ENCODE measurements at places on chromosomes 1 and 21.

- DNase-seq = no peak
Observed at GRCh38 chr1:38803647-38804046, 55.9 kb downstream of the RRAGC start.

DNA sequence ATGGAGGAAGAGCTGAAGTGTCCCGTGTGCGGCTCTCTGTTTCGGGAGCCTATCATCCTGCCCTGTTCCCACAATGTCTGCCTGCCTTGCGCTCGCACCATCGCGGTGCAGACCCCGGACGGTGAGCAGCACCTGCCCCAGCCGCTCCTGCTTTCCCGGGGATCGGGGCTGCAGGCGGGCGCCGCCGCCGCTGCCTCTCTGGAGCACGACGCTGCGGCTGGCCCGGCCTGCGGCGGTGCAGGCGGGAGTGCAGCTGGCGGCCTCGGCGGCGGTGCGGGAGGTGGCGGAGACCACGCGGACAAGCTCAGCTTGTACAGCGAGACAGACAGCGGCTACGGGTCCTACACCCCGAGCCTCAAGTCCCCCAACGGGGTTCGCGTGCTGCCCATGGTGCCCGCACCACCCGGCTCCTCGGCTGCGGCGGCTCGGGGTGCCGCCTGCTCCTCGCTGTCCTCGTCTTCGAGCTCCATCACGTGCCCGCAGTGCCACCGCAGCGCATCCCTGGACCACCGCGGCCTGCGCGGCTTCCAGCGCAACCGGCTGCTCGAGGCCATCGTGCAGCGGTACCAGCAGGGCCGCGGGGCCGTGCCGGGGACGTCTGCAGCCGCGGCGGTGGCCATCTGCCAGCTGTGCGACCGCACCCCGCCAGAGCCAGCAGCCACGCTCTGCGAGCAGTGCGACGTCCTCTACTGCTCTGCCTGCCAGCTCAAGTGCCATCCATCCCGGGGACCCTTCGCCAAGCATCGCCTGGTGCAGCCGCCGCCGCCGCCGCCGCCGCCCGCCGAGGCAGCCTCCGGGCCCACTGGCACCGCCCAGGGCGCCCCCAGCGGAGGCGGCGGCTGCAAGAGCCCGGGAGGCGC lies 1.3 kb downstream of the TRIM67 start:
- DNase-seq = no peak

- no peak for DNase-seq
Observed at GRCh38 chr21:44259082-44259705, 2.5 kb downstream of the DNMT3L start.

GRCh38 chr1:43659212-43660166 lies 9.5 kb downstream of the KDM4A start:
- no peak for DNase-seq

DNA sequence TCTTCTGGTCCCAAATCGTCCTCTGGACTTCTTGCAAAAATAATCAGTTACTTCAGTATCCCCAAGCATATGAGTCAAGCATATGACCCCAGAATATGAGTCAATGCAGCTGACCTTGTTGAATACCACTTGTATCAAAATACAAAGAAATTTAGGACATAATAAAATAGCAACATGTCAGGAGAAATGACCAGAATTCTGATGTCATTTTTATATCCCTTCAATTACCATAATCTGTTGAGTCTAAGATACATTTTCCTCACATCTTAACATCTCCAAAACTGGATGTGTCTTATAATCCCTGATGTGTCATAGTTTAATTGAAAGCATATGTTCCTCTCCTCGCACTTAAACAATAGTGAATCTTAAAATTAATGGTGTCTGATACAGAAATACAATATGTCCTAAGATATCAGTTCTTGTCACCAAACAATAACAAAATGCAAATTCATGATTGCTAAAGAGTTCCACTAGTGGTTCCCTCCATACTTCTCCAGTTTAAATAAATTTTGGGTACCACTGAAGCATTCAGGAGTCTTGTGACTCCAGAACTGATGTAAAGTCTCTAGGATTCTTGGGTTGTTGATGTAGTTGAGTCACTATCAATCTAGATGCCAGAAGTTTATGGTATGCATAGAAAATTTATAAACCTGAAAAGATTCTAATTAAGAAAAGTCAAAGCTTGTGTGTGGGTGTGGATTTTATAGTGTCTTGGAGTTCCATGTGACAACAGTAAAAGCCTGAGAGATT lies 41.8 kb downstream of the KIFAP3 start:
- DNase-seq = no peak

DNA sequence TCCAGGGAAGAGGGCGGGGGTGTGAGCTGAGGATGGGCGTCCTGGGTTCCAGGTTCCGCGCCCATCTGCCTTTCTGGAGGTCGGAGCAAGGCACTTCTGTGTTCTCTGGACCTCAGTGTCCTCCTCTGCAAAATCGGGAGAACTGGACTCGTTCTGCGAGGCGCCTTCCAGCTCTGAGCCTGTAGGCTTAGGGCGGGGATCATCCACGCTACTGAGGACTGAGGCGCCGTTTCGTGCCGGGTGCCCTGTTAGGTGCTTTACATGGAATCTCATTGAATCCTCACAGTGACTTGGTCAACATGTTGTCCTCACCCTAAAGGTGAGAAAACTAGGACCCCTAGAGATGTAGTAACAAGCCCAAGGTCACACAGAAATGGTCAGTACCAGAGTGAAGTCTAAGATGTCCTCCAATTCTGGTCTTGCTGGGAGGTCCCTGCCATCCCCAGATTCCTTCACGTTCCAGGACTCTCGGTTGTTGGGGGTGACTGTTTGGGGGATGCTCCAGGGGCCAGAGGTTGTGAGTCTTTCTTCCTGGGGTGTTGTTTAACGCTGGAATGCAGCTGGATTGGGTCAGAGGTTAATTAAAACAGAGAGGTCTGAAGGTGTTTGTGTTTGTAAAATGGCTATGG lies 677 bp downstream of the PRKAA2 start:
- no peak for DNase-seq

GRCh38 chr1:94646141-94646643 lies 104.6 kb upstream of the F3 start:
- DNase-seq = no peak

- DNase-seq = no peak
Observed at GRCh38 chr1:81428998-81429397, 371.7 kb upstream of the ADGRL2 start.

DNA sequence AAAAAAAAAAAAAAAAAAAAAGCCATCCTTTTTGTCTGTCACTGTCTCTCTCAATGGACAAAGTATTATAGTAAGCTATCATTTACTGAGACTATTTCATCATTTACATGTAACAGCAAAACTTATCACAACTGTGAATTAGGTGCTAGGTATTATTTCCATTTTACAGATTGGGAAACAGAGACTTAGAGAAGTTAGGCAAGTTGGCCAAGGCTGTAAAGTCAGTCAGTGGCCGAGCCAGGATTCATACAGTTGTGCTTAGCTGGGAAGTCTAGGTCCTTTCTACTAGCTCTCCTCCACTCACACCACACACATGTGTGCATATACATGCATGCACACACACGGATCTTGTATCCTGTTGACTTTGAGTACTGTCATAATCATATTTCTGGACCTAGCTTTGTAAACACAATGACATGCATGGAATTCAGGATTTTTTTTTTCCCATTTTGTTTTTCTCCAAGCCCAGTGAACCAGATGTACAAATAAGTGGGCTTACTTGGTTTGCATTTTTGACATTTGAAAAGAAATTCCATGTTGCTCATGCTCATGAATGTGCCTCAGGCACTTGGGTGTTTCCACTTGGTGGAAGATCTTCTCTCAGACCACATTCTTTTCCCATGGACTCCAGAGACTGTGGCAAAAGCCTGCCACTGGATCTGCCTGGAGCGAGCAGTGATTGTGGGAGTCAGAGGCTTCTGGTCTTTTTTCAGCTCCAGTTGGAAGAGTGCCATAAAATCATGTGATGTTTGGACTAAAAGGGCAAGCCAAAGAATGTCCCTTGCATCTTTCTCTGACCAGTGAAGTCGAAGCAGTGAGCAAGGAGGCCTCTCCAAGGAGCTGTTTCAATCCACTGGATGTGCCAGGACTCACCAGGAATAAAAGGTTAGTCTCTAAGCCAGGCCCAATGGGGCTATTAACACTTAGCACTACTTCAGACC lies 61.7 kb upstream of the DNAJC6 start:
- no peak for DNase-seq

GRCh38 chr1:225973158-225973557 lies 26.0 kb downstream of the SDE2 start:
- DNase-seq = no peak

- no peak for DNase-seq
Observed at GRCh38 chr21:39669976-39670661, 57.4 kb downstream of the B3GALT5 start.

GRCh38 chr1:51638350-51638749 lies 21.5 kb downstream of the OSBPL9 start:
- no peak for DNase-seq

GRCh38 chr1:166017395-166017794 lies 149.4 kb downstream of the FAM78B start:
- DNase-seq = no peak

GRCh38 chr1:247417831-247418230 lies 1.9 kb downstream of the NLRP3 start:
- DNase-seq = no peak

DNA sequence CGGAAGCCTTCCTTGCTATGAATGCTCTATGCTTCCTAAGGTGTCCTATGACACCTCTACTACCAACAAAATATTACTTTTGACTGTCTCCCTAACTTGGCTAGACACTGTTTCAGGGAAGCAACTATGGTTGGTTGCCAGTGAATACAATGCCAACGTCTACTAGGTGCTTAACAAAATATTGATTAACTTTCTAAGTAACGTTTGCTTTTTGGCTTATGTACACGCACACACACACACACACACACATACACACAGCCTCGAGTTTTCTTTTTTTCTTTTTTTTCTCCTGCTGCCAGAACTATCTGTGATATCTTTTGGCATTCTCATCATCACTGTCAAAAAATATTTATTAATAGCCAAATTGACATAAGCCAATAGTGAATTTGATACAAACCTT lies 864.0 kb downstream of the PLA2G4A start:
- DNase-seq = no peak

DNA sequence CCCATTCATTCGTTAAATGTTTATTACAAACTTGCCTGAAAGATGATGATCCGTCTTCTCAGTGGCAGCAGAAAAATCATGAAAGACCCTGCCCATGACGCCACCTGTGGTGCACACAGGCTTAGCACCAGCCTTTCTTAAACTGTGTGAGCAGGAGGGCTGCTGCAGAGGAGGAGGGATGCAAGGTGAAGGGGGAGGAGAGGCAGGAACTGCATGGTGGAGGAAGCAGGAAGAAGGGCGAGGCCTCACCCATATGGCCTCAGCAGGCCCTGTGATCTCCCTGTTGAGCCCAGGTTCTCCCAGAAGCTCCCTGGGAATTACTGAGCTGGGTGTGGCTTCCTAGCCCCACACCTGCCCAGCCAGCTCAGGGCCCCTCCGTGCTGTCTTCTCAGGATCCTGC lies 25.0 kb upstream of the RD3 start:
- DNase-seq = no peak

GRCh38 chr1:104195395-104195794 lies 445.7 kb downstream of the AMY1C start:
- no peak for DNase-seq

- DNase-seq = no peak
Observed at GRCh38 chr1:36560621-36561360, 78.1 kb upstream of the CSF3R start.

GRCh38 chr1:193558491-193559028 lies 372.1 kb upstream of the B3GALT2 start:
- peak; percentile 28 for DNase-seq

DNA sequence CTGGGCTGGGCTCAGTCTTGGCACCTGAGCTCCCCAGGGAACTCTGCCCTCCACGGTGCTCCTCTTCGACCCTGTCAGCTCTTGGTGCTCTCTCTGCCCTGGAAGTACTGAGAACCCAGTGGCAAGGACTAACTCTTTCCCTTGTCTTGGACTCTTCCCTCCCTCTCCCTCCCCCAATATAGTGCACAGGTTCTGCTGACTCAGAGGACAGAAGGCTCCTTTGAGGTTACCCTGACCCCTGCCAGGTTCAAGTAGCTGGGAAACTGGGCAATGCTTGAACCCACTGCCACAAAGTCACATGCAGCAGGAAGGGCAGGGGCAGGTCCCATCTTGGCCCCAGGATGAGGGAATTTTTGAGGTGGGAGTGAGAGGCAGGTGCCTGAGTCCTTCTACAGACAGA lies 20.3 kb downstream of the KCNQ4 start:
- DNase-seq = no peak

- DNase-seq = peak; percentile 36
Observed at GRCh38 chr1:243596431-243597062, 253.5 kb downstream of the AKT3 start.

GRCh38 chr1:212315184-212315583 lies 30.0 kb downstream of the PPP2R5A start:
- no peak for DNase-seq
